ENCODE measurements at places on chromosomes 5 and 9. TPM values are rescaled to one million over a fixed set of nuclear protein-coding genes. Genes with fewer than 3 reads are reported as not detected.
A peak's percentile ranks its signal among the peaks of the same experiment; 100 is the strongest.

Gene WHRN
- total RNA-seq, result 0.76 TPM

Gene GPX3
- 3.0 TPM for total RNA-seq

GRCh38 chr9:21994556-21995005 is at the start of gene CDKN2B-AS1:
CDKN2B-AS1 (plus strand) TSS chr9:21994791.
- peaks cover 25% of the 10 kb centered on the region for H3K4me1 ChIP-seq
- peak; percentile 81 for DNase-seq
- H3K4me3 ChIP-seq, result peak within 1 kb of the TSS; percentile 91
- H3K27me3 ChIP-seq, result no peaks in the 10 kb centered on the region

GRCh38 chr5:152689250-152689711 is 284.2 kb upstream of the NMUR2 start:
- H3K4me1 ChIP-seq, result peaks cover 9% of the 10 kb centered on the region
- DNase-seq, result no peak
- no peaks in the 10 kb centered on the region for H3K36me3 ChIP-seq

- no peaks in the 10 kb centered on the region for H3K36me3 ChIP-seq
- no peaks in the 10 kb centered on the region for H3K27me3 ChIP-seq
- no peak for DNase-seq
- no peaks in the 10 kb centered on the region for H3K4me1 ChIP-seq
- no peak overlapping the region for H3K27ac ChIP-seq
- no peak overlapping the region for H3K4me3 ChIP-seq
Measured at GRCh38 chr9:129254566-129255287, 76.7 kb upstream of the IER5L start.

DNA sequence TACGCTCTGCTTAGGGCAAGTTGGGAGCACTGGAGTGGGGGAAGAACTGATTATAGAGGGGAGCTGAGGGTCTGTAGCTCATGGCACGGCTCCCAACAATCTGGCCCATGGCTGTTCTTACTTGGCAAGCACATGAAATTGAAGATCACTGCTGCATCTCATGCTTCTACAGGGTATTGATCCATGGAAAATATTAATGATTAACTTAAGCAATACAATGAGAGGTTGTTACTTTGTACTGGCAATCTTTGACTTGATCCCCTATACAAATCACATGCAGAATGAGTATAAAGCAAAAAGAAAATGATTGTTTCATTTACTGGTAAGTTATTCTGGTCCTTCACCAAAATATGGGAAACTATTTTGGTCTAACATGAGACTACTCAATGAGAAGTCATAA is 481.1 kb downstream of the PDE4D start:
- H3K27ac ChIP-seq, result no peak overlapping the region
- no peak for DNase-seq
- no peak overlapping the region for H3K4me3 ChIP-seq
- H3K36me3 ChIP-seq, result no peaks in the 10 kb centered on the region
- 0 out of 2 replicates have a peak, but pooled peaks cover 5% of the 10 kb centered on the region for H3K4me1 ChIP-seq
